ENCODE measurements at places on chromosomes 5 and 9. TPM values are rescaled to one million over a fixed set of nuclear protein-coding genes. Genes with fewer than 3 reads are reported as not detected.

The MED10 gene
- 74.5 TPM for total RNA-seq

The RGS7BP gene
- total RNA-seq = not detected

The GRIN1 gene
- 0.53 TPM for total RNA-seq

The WNK2 gene
- total RNA-seq = 5.9 TPM

The PITX1 gene
- 29.7 TPM for total RNA-seq

The SEMA4D gene
- total RNA-seq = 4.3 TPM

The BSPRY gene
- total RNA-seq = not detected

The C8G gene
- total RNA-seq = 2.4 TPM

The SPOCK1 gene
- 13.9 TPM for total RNA-seq

The SLC28A3 gene
- total RNA-seq = 0.03 TPM

The SLC27A6 gene
- 0.06 TPM for total RNA-seq

The PCDHB7 gene
- 0.05 TPM for total RNA-seq

The PCDHB10 gene
- not detected for total RNA-seq

The TICAM2 gene
- 1.6 TPM for total RNA-seq

Measured in A549 treated with Mapracorat at 1 μM for 4 hours (cell line).